ENCODE measurements at places on chromosomes 7 and 10. TPM values are rescaled to one million over a fixed set of nuclear protein-coding genes. Genes with fewer than 3 reads are reported as not detected.

TMEM225B gene
- total RNA-seq = 0.89 TPM

ELN gene
- total RNA-seq = 0.59 TPM

NEUROD6 gene
- total RNA-seq = not detected

DPYSL4 gene
- 6.3 TPM for total RNA-seq

Data from smooth muscle cell of the umbilical artery (primary cell).